Activated CD8-positive, alpha-beta T cell treated with anti-CD3 and anti-CD28 coated beads for 36 hours (primary cell): ENCODE measurements at places on chromosomes 5 and 9. TPM values are rescaled to one million over a fixed set of nuclear protein-coding genes. Genes with fewer than 3 reads are reported as not detected.

GLRA1 gene
- not detected for total RNA-seq

PCDHGB1 gene
- not detected for total RNA-seq

KIF4B gene
- not detected for total RNA-seq

ZNF367 gene
- 30.1 TPM for total RNA-seq

ACTBL2 gene
- total RNA-seq: not detected

DNA sequence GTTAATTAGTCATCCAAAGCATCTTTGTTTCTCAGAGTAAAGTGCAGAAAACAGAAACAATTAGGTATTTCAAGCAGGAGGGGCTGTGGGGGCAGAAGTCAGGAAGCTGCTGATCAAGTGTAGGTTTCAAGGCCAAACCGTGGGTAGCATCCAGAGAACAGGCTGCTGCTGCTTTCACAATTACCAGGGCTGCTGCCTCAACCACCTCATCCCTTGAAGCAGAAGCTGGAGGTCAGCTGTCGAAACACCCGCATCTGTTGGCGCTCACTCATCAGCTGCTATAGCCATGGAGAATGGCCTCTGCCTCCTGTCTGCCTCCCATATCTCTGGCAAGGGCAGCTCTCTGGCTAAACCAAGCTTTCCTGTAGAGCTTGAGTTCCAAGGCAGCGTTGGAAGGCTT is 122.9 kb upstream of the OSMR start:
- no peak overlapping the region for H3K27ac ChIP-seq
- no peak for DNase-seq
- peaks cover 17% of the 10 kb centered on the region for H3K27me3 ChIP-seq
- H3K4me1 ChIP-seq: no peaks in the 10 kb centered on the region

DNA sequence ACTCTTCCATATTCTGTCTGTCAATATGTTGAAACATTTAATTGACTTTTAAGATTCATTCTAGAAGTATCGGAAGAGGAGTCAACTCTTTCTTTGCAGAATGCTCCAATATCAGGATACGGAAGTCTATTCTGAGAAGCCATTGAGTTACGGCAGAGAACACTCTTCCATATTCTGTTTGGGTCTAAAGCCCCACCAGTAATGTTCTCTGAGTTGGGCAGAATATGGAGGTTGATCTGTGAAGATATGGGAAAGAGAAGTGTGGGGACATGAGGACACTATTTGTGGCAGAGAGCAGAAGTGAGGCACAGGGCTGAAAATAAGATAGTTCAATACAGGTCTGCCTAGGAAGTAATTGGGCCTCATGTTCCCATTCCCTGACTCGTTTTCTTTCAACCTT is 300.0 kb downstream of the DIRAS2 start:
- no peaks in the 10 kb centered on the region for H3K4me1 ChIP-seq
- H3K4me3 ChIP-seq: no peak overlapping the region
- no peak overlapping the region for H3K27ac ChIP-seq
- peaks cover 24% of the 10 kb centered on the region for H3K27me3 ChIP-seq
- no peak for DNase-seq

DNA sequence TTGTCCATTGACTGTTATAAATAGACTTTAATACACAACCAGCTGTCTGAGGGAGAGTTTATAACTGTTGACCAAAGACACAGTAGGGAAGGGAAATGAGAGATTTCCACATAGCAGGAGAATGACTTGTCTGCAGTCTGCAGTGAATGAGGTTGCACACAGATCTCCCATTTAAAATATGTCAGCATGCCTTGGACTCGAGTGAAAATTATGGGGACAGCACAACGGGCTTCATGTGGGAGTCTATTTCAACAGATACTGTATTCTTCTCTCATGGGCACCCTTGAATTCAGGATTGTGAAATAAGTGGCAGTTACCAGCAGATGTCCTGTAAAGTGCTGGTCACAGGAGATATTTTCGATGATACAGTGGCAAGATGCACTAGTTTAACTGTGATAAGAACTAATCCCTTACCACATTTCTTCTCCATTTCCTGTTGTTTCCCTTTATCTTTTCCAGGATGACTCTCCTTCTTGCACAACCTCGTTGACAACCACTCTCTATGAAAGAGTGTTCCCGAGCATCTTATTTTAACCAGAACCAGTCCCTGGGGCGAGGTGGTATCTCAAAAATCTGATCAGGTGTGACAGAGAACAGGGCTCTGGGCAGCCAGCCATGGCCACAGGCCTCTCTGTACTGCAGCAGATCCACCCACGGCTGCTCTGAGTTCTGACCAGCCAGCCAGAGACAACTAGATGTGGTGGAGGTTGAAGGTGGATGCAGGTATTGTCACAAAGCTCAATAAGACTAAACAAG is 51.5 kb upstream of the MAP3K1 start:
- no peaks in the 10 kb centered on the region for H3K4me1 ChIP-seq
- H3K27me3 ChIP-seq: peaks cover 2% of the 10 kb centered on the region
- no peak for DNase-seq
- no peak overlapping the region for H3K27ac ChIP-seq
- no peaks in the 10 kb centered on the region for H3K36me3 ChIP-seq

DNA sequence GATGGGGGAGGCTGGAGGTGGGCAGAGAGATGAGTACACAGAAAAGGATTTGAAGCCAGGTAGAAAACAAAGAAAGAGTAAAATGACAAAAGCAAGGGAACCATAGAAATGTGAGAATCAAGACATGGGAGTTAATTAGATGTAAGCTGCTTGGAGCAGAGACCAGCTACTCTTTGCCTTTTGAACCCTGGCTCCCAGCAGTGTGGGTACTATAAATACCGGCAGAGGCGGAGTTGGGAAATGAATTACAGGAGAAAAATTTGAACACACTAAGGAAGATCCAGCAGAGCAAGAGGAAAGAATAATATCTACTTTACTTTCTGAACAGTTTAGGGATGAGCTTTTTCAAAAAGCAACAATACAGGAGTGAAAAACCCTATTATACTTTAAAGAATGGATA is 36.5 kb downstream of the KIF24 start:
- H3K27ac ChIP-seq: no peak overlapping the region
- DNase-seq: no peak
- H3K36me3 ChIP-seq: peaks cover 4% of the 10 kb centered on the region
- H3K4me1 ChIP-seq: no peaks in the 10 kb centered on the region

GRCh38 chr5:14204785-14205321 is 61.7 kb downstream of the TRIO start:
- peaks cover 4% of the 10 kb centered on the region for H3K4me1 ChIP-seq
- peaks cover 9% of the 10 kb centered on the region for H3K27me3 ChIP-seq
- no peak overlapping the region for H3K27ac ChIP-seq
- H3K4me3 ChIP-seq: no peak overlapping the region

GRCh38 chr5:1335540-1336095 is 9.3 kb downstream of the CLPTM1L start:
- H3K27me3 ChIP-seq: no peaks in the 10 kb centered on the region
- no peak for DNase-seq
- peaks cover 27% of the 10 kb centered on the region for H3K36me3 ChIP-seq
- H3K4me1 ChIP-seq: peaks cover 7% of the 10 kb centered on the region
- no peak overlapping the region for H3K27ac ChIP-seq
- H3K4me3 ChIP-seq: no peak overlapping the region

DNA sequence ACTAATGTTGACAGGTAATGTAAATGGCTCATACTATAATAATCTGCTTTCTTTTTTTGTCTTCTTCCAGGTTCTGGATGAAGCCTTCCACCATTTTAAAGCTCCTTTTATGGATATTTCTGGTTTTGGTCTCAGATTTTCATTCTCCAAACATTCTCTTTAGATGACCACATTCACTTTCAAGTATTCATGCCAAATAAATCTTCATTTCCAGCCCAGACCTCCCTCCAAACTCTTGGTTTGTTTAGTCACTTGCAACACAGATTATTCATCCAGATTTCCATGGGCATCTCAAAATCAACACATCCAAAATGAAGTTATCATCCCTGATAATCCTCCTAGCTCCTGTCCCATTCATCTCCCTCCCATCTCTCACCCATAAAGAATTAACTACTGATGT is 40.3 kb upstream of the SVEP1 start:
- no peak overlapping the region for H3K27ac ChIP-seq
- no peaks in the 10 kb centered on the region for H3K36me3 ChIP-seq

DNA sequence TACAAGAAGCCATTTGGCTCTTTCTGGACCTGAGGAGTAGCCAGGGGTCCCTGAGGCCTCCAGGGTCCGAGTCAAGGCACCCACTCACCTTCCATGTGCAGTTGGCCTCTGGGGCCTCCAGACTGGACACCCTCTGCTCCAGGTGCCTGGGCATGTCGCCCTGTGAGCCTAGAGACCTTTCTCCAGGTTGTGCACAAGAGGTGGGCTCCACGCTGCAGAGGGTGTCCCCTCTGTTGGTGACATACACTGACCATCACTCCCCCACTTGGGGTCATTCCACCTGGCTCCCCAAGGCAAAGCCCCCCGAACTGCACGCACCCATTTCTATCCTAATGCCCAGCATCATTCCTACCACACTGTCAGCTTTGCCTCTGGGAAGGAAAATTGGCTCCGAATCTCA is 48.8 kb downstream of the RASGEF1C start:
- no peaks in the 10 kb centered on the region for H3K4me1 ChIP-seq
- H3K27me3 ChIP-seq: peaks cover 2% of the 10 kb centered on the region
- DNase-seq: no peak
- no peak overlapping the region for H3K4me3 ChIP-seq

DNA sequence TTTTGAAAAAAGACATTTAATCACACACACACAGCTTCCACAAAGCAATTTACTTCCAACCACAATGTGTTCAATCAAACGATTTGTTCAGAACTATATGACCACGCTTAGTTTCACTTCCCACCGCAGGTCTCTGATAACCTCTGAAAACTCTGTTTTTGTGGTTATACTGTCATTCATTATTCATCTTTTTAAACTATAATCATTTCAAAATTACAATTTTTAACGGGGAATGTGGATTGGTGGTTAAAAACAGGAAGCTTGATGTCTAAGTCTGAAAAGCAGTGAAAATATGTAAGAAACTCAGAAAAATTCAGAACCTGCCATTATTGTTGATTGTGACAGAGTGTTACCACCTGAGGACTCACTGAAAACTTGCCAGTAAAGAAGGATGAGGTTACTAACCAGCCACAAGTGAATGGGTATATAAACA is 12.7 kb upstream of the TMEM174 start:
- H3K36me3 ChIP-seq: no peaks in the 10 kb centered on the region
- DNase-seq: peak; percentile 91
- peaks cover 65% of the 10 kb centered on the region for H3K27me3 ChIP-seq
- peak overlapping the region; percentile 18 for H3K4me3 ChIP-seq

- H3K36me3 ChIP-seq: peaks cover 2% of the 10 kb centered on the region
- no peak overlapping the region for H3K4me3 ChIP-seq
- no peaks in the 10 kb centered on the region for H3K4me1 ChIP-seq
- DNase-seq: no peak
- no peak overlapping the region for H3K27ac ChIP-seq
Measured at GRCh38 chr5:160082614-160083500, 36.4 kb downstream of the PWWP2A start.

DNA sequence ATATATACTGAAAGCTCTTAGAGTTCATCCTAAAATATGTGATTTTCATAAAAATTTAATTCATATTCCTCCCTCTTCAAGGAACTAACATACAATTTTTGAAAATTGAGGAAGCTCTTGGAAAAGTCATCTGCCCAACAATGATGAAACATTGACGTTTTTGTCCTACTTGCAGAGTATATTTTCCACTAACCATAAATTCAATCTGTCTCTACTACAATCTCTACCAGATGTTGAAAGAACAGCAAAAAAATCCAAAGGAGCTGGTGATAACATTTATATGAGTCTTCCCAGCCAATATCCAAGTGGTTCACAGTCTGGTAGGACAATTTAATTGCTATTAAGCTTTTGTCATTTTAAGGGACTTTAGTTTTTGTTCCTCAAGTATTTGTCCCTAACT is 81.1 kb upstream of the NR3C1 start:
- H3K36me3 ChIP-seq: no peaks in the 10 kb centered on the region
- peaks cover 2% of the 10 kb centered on the region for H3K4me1 ChIP-seq
- no peak for DNase-seq
- H3K27ac ChIP-seq: no peak overlapping the region
- H3K27me3 ChIP-seq: no peaks in the 10 kb centered on the region

DNA sequence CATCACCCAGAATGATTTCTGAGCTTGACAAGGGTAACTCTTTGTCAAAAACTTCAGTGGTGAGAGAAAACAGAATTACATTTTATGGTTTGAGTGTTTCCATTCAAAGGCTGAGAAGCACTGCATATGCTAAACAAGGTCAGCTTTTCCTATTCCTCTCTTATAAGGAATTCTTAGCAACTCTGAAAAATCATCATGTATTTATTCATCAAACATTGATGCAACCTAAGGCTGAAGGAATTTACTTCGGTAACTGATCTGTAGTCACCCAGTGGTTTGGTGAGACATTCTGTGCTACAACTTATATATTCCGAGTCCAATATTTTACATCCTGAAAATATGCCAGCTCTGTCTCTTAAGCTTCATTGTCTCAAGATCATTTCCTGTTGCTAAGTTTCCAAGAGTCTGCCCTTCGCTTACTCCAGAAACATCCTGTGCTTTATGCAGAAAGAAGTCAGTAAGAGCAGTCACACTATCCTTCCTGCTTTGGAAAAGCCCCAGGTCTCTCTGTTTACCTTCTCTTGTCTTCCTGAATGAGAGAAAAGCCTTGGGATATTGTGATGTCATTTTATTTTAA is 176.6 kb upstream of the TBCA start:
- H3K27ac ChIP-seq: no peak overlapping the region
- no peak overlapping the region for H3K4me3 ChIP-seq
- H3K36me3 ChIP-seq: no peaks in the 10 kb centered on the region
- DNase-seq: no peak
- H3K27me3 ChIP-seq: peaks cover 19% of the 10 kb centered on the region

DNA sequence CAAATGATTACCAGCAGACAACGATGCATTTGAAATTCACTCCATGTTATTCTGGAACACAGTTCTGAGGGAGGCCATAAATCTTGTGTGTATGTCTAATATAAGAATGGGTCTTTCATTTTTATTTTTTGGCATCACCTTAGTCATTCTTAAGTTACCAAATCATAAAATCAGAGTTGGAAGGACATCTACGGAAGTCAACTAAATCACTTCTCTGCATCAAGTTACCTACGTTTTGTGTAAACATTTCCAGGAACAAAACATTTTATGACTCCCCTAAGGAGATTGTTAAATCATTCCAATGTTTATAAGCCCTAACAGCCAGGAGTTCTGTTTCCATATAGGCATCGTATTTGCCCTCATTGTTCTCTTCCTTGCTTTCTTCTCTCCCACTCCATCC is 378.2 kb downstream of the FAM170A start:
- no peaks in the 10 kb centered on the region for H3K27me3 ChIP-seq
- no peaks in the 10 kb centered on the region for H3K4me1 ChIP-seq
- no peaks in the 10 kb centered on the region for H3K36me3 ChIP-seq
- H3K27ac ChIP-seq: no peak overlapping the region
- H3K4me3 ChIP-seq: no peak overlapping the region
- no peak for DNase-seq

DNA sequence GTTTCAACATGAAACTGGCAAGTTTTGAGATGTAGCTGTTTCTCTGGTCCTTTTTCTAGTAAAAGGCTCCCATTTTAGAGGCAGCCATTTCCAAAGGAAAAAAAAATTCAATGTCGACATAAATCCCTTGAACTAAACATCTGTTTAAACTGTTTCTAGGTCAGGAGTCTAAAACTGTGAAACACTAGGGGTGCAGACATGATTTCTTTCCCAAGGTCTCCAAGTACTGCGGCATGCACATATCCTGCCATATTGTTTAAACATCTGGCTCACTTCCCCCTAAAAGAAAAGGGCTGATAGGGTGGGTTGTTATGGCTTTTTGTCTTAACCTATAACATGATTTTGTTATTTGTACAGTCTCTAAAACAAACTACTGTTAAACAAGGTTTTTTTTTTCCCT is 51.1 kb downstream of the NFIB start:
- no peaks in the 10 kb centered on the region for H3K4me1 ChIP-seq
- no peak for DNase-seq
- H3K36me3 ChIP-seq: no peaks in the 10 kb centered on the region
- peaks cover 1% of the 10 kb centered on the region for H3K27me3 ChIP-seq
- no peak overlapping the region for H3K4me3 ChIP-seq
